ENCODE measurements at places on chromosomes 13 and 19. TPM values are rescaled to one million over a fixed set of nuclear protein-coding genes. Genes with fewer than 3 reads are reported as not detected.

F2RL3 gene
- not detected for total RNA-seq

CEACAM1 gene
- total RNA-seq, result 0.06 TPM

GRCh38 chr19:46393456-46394401, 19.6 kb downstream of the CCDC8 start:
- no peak for DNase-seq

GRCh38 chr13:23797276-23797903, 91.8 kb downstream of the MIPEP start:
- DNase-seq, result no peak

DNA sequence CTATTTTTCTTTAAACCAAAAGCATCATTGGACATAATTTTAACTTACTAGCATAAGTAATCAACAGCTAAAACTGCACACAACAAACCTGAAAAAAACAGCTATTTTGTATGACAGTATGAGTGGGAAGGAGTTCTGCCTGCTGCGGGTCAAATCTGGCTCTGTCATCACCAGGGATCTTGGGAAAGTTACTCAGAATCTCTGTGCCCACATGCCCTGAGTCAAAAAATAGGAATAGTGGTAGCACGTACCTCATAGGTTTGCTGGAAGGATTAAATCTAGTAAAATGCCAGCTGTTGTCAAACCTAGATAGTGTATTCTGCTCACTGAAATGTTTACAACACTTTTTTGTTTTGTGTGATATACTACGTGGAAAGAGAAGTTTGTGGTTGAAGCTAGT, 1.1 kb downstream of the CLN5 start:
- no peak for DNase-seq

DNA sequence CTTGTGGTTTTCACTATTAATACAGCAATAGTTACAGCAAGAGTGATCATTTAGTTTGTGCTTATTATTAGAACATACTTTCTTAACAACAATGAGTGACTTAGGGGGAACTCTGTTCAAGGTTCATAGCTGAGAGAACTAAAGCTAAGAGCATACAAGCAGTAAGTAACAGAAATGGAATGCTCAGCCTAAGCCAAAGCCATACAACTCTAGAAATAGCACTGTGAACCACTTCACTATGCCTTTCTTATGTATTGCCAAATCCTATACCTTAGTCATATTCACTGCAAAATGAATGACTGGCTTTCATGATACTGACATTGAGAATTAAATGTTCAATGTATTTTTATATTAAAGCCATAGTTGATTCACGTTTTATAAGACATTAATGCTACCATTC, 599.7 kb upstream of the SLITRK1 start:
- DNase-seq, result no peak

DNA sequence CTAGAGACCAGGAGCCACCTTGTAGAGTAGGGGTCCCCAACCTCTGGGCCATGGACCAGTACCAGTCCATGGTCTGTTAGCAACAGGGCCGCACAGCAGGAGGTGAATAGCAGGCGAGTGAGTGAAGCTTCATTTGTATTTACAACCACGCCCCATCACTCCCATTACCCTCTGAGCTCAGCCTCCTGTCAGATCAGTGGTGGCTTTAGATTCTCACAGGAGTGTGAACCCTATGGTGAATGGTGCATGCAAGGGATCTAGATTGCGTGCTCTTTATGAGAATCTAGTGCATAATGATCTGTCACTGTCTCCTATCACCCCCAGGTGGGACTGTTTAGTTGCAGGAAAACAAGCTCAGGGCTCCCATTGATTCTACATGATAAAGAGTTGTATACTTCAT, 303.6 kb downstream of the KCNRG start:
- DNase-seq, result peak; percentile 68

GRCh38 chr13:49976314-49977258, 20.3 kb upstream of the TRIM13 start:
- peak; percentile 68 for DNase-seq
